ENCODE measurements at places on chromosomes 2 and 18.

- no peak for DNase-seq
Observed at GRCh38 chr2:236971919-236972381, 113.7 kb upstream of the COPS8 start.

DNA sequence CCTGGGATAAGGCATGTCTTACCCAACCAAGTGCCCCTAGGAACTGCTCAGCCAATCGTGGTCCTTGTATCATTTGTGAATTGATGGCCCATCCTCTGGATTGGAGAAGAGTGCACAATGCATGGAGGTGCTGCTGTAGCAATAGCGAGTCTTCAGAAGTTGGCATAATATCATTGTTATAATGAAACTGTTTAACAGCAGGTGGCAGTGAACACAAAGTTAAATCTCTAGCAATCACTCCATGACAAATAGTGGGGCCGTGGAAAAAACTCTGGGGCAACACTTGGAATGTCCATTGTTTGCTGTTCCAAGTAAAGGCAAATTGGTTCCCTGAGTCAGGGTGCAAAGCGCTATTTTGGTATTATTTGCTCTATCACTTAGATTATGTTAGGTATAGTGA, 11.4 kb downstream of the REG1A start:
- no peak for DNase-seq

DNA sequence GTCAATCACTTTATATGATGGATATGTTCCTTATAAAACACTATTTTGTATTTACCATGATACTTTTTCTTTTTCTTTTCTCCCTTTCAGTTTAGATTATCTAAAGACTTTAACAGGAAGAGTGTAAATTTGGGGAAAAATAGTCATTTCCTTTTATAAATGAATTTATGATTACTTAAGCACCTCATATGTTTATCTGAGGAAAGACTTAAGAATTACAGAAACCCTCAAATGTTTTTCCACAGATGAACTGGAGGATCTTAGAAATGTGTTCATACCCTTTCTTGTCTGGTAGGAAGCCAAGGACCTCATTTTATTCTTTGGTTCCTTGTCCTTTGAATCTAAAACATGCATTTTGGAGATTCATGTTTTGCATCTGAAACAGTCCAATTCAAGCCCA, 36.7 kb downstream of the MAPRE2 start:
- no peak for DNase-seq

DNA sequence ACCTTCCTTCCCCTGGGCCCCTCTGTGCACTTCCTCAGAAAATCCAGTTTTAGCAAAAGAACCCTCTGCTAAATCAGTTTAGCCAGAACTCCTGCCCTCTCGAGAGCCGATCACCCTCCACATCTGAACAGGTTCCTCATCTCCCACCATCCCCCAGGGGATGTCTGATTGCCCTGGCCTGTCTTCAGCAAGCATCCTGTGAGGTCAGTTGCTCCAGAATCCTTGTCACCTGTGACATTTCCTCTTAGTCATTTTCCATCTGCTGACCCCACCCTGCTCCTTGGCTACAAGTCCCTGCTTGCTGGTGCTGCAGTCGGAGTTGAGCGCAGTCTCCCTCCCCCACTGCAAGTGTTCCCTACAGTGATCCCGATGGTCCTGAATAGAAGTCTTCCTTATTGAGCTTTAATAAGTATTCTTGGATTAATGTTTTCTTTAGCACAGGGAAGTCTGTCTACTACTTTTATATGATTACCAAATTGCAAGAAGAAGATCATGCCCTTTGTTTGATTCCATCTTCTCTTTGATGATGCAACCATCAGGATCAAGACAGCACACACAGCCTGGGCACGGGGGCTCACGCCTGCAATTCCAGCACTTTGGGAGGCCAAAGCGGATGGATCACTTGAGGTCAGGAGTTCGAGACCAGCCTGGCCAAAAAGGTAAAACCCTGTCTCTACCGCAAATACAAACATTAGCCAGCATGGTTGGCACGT, 30.9 kb upstream of the UBE2F start:
- DNase-seq, result no peak

DNA sequence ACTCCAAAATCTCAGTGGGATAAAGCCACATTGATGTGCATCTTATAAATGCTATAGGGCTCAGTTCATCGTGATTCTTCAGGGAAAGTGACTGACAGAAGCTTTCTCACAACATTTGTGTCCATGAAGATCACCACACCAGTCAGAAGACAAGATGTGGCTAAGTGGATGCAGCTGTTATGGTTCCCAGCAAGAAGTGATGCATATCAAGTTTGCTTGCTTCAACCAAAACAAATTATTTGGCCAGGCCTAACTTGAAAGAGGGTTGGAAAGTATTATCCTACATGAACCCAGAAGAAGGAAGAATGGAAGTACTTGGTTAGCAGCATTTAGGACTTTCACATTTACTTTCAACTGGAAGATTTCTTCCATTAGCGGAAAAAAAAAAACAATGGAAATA, 210.0 kb upstream of the ACVR2A start:
- no peak for DNase-seq
